ENCODE measurements at places on chromosomes 7 and 10.

DNA sequence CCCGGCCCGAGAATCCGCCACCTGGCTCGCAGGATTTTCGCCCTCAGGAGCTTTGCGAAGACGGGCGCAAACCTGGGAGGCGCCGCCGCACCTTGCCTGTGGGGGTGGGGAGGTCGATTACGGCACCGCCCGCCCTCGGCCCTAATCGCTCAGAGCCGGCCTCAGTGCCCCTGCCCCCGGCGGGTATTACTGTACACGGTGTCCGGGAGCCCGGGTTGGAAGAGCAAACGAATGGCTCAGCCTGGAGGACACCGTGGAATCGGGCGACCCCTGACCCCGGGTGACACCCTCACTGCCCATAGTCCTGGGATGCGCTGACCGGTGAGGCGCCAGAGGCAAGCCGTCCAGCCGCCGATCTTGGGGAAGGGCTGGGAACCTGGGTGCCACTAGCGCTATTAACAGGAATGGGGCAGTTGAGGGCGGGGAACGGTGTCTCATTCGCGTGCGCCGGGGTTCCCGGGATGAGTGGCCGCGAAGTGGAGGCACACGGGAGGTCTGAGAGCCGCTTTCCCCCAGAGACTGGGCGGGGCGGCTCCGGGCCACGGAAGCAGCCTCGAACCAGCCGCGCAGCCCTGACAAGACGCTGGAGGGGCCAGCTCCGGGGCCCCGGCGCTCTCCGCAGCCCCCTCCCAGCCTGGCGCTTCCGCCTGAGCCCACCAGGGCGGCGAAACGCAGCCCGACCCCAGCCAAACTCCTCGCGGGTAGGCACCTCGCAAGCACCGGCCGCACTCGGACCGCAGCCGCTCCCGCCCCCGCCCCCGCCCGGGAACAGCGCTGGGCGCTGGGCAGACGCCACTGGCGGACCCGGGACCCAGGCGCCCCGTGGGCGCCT lies 167.5 kb downstream of the NRF1 start:
- no peak for DNase-seq

GRCh38 chr10:72557362-72557761 lies 68.5 kb downstream of the MICU1 start:
- no peak for DNase-seq

- no peak for DNase-seq
Measured at GRCh38 chr7:157513162-157513621, 176.4 kb downstream of the DNAJB6 start.

- no peak for DNase-seq
Measured at GRCh38 chr10:7546385-7546967, 120.3 kb downstream of the ITIH5 start.

GRCh38 chr7:2336626-2337299 lies 17.9 kb upstream of the EIF3B start:
- no peak for DNase-seq

DNA sequence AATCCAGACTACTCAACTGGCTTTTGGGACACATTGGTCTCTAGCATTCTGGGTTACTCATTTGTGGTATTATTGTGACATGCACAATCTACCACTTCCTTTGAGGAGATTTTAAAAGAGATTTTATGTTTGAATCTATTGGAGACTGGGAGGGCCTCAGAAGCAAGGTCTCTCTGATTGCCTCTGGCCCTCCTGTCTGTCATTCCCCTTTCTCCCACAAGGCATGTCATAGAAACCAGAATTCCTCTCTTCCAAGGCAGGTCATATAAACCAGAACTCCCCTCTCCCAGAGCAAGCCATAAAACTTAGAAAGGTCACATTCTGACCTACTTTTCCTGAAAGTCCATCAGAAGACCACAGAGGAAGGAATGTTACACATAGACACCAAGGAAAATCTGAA lies 777.7 kb downstream of the PHTF2 start:
- DNase-seq = no peak

- DNase-seq = no peak
Measured at GRCh38 chr10:12957081-12957480, 44.4 kb downstream of the CCDC3 start.

DNA sequence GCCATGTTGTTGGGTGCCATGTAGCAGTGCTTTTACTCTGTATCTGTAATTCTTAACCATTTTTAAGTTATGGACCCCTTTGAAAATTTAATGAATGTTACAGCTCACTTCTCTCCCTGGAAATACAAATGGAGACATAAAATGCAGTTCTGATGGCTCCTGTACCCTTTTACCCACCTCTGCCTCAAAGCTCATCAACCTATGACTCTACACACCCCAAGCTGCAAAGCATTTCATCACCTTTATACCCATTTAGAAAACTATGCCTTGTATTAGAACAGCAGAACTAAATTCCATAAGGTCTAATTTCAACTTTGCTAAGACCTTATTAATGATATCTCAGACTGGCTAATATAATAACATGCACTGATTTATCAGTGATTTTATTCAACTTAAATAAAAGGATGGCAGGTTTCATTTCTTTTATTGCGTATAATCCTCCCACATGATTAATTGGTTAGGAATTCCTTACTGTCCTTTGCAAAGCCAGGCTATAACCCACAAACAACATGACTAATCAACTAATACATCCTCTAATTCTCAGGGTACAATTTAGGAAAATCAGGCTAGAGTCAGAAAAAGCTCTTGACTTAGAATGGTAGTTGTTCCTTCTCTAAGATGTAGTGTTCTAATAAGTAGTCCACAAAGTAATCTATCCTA lies 68.1 kb downstream of the CPEB3 start:
- DNase-seq = no peak

DNA sequence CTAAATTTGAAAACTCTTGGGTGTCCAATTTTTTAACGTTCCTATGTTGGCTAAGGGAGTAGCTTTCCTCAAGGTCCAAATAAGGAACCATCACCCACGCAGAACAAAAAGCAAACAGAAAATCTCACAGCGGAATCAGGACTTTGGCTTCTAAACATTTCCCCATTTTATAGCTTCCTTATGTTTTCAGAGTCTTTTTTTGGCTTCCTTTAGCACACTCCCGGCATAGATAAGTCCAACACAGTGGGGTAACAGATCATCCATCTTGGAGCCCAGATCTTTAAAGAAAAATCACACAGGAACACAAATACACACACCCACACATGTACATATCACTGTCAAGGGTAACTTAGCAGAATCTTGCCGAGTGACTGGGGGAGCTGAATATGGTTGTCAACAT lies 4.2 kb upstream of the TCF7L2 start:
- no peak for DNase-seq

GRCh38 chr10:133440633-133441285 lies 13.0 kb upstream of the SCART1 start:
- no peak for DNase-seq

- DNase-seq = no peak
Measured at GRCh38 chr7:13952921-13953320, 36.5 kb downstream of the ETV1 start.

DNA sequence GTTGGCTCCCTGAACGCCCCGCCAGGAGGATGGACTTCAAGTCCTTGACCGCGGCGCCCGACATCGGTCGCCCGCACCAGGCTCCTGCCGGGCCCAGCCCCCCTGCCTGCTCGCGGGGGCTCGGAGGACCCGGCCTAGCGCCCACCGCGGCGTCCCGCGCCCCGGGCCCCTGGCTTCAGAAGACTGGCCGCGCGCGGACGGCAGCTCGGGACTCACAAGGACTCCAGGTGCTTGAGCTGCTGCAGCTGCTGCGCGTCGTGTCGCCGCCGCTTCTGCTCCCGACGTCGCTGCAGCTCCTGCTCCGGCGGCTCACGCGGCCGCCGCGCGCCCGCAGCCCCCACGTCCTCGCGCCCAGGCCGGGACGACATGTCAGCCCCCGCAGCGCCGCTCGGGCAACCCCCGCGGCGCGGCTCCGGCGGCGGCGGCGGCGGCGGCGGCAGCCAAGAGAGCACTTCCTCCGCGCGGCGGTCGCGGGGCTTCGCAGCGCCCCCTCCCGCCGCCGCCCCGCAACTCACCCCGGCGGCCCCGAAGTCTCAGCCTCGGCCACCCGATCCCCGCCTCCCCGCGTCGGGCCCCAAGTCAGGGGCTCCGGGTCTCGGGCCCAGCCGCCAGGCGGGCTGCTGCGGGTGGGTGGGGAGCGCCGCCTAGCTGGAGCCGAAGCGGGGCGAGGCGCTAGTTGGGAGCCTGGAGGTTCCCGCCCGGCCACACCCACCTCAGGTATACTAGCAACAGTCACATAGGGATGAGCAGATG lies at the start of gene RP9:
TSS of gene RP9 (minus strand) at position 400 of the 753 bp plus-strand sequence. CDS start at position 368, 32 bp downstream.
- peak; percentile 76 for DNase-seq

- DNase-seq = no peak
Measured at GRCh38 chr10:21509341-21510240, 15.9 kb downstream of the SKIDA1 start.

- no peak for DNase-seq
Measured at GRCh38 chr10:89677341-89677740, 24.0 kb upstream of the KIF20B start.

DNA sequence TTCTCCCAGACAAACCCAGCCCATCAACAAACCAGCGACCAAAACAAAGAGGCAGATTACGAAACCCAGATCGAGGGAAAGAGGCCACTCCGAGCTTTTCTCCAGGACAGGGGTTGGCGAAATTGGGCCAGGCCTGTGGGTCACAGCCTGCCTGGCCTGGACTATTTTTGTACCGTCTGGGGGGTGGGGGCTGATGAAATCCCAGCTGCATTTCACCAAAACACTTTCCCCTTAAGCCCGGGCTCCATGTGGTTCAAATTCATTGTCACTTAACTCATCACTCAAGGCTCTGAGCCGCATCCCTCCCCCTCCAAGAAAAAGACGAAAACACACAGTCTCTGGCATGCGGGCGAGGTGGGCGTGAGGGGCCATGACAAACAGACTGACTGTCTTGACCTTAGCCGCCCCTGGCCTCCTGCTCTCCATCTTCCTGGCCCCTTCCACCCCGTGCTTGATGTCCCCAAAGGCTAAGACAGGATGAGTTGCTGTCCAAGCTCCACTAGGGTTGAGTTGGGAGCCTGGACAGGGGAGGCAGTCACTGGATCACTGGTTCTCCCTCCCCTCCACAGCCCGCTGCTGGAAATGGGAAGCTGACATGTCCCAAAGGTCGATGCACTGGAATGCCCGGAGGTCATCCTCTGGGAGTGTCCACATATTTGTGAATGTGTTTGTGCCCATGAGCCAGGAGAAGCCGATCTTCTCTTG lies 19.2 kb downstream of the TMEM270 start:
- no peak for DNase-seq

DNA sequence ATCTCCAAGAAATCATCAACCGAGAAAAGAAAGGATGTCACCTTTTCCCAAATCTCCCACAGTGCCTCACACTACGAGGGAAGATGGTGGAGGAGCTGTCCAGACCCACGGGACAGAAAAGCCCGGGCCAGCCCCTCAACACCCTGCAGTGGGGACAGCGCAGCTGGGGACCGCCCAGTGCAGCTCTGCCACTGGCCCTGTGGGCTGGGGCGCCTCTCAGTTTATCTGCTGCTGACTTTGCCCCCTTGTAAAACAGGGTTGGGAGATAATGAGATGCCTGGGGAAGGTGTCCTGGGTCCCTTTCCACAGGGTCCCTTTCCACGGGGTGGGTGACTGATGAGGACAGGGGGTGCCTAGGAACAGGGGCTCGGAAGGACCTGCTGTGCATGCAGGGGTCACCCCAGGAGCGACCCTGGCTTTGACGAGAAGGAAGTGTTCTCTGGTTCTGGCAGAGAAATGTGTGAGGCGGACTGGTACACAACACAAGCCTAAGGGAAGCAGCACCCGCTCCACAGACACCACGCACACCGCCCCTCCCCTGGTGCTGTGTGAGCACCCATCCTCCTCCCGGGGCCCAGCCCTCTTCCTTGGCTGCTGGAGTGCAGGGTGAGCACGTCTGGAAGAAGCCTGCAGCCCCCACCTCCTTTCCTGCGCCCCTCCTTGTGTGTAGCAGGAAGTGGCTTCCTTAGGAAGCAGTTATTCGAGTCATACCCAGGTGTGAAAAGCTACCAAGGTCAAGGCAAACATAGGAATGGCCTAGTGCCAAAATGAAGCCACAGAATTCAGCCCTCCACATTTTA lies 339.9 kb downstream of the DNAJB6 start:
- DNase-seq = no peak

DNA sequence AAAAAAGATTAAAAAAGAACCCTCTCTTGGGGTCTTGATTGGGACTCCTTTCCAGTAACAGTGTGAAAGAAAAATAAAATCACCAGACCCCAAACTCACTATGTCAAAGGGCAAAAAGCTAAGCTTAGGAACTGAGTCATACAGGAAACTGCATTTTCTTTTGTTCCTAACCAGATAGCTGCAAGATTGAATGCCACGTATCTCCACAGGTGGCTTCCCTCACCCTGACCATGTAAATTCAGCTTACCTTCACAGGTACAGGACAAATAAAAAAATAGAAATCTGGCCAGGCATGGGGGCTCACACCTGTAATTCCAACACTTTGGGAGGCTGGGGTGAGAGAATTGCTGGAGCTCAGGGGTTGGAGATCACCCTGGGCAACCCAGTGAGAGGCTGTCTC lies 32.5 kb upstream of the EIF4H start:
- DNase-seq = no peak

DNA sequence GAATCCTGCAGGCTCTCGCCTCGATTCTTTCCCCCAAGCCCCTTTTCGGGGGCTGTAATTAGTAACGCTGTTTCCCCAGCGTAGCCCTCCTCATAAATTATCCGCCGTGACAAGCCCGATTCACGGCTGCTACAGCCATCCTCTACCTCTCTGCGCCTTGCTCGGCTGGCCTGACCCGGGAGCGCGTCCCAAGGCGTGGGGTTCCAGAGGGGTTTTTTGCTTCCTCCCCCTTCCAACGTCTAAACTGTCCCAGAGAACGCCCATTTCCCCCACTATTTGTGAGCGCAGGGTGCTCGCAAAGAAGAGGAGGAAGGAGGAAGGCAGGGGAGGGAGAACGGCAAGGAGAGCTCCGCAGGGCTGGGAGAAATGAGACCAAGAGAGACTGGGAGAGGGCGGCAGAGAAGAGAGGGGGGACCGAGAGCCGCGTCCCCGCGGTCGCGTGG lies 880 bp downstream of the HOXA5 start:
- no peak for DNase-seq

GRCh38 chr7:74284781-74285259 lies 4.4 kb upstream of the CLIP2 start:
- DNase-seq = no peak

GRCh38 chr7:26500749-26501352 lies 209.2 kb downstream of the SNX10 start:
- DNase-seq = no peak

All from heart right ventricle (tissue), 16 donors.